ENCODE measurements at places on chromosomes 11 and 22.
A peak's percentile ranks its signal among the peaks of the same experiment; 100 is the strongest.

DNA sequence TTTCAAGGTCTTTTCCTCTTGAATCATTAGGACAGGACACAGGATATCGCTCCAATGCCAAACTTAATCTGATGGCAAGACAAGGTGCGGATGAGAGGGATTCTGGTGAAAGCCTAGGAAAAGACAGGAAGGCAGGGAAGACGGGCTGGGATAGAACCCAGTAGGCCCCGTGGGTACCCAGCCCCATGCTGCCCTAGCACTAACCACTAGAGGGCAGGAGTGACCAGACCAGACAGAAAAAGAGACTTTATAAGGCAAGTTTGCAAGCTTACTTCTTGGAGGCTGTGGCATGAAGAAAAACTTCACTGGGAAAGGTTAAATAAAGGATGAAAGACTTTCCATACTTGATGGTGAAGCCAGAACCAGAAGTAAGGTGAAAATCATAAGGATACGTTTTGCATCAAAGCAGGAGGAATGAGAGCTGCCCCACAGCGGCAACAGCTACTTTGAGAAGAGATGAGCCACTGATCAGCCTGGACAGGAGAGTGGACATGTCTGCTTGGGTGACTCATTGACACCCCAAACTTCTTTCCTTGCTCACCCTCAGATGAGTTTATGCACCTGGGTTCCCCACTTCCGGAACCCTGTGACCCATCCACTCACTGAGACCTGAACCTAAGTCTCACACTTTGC lies 39.8 kb downstream of the SYN3 start:
- peak; percentile 35 for DNase-seq

DNA sequence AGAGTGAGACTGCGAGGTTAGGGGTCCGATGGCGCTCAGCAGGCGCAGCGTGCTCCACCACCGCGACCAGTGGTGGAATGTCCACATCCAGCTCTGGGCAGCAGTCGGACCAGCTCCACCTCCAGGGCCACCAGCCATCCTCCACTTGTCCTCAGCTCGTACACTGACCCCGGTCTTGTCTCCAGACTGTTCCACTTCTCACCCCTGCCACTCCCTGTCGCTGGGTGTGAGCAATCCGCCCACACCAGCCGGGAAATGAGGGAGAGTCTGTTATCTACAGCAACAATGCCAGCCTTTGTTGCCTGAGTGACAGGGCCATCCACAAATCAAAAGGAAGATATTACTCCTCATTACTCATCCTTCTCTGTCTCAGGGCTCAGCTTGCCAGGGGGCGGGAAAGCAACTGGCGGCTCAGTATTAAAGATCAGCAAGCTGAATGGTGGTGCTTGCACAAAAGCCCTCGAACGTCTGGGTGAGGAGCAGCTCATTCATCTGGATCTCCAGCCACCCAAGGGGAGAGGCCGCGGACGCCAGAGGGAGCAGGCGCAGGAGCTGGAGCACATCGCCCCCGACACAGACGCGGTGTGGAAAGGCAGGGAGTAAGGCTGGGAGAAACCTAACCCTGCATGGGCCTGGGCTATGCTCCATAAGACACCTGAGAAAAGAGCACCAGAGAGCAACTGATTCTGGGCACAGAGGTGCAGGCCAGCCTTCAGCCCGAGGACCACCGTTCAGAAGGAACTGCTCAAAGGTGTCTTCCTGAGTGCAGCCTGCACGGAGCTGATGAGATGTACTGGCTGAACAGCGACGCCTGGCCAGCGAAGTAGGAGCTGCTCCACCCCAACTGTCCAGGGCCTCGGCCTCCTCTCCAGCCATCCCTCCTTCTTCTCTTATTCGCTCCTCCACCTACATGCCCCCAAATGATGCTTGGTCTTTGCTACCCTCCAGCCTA lies 21.9 kb downstream of the IGSF9B start:
- DNase-seq = peak; percentile 99

- peak; percentile 4 for DNase-seq
These were observed 113.1 kb downstream of the RBFOX2 start for GRCh38 chr22:35915477-35916013.

- no peak for DNase-seq
These were observed 76.4 kb upstream of the PPARA start for GRCh38 chr22:46073683-46074504.

GRCh38 chr11:112793416-112793815 lies 167.8 kb upstream of the NCAM1 start:
- peak; percentile 13 for DNase-seq

- no peak for DNase-seq
These were observed 265.4 kb upstream of the PLET1 start for GRCh38 chr11:112525844-112526590.

GRCh38 chr11:120098503-120099020 lies 39.4 kb downstream of the TRIM29 start:
- no peak for DNase-seq

DNA sequence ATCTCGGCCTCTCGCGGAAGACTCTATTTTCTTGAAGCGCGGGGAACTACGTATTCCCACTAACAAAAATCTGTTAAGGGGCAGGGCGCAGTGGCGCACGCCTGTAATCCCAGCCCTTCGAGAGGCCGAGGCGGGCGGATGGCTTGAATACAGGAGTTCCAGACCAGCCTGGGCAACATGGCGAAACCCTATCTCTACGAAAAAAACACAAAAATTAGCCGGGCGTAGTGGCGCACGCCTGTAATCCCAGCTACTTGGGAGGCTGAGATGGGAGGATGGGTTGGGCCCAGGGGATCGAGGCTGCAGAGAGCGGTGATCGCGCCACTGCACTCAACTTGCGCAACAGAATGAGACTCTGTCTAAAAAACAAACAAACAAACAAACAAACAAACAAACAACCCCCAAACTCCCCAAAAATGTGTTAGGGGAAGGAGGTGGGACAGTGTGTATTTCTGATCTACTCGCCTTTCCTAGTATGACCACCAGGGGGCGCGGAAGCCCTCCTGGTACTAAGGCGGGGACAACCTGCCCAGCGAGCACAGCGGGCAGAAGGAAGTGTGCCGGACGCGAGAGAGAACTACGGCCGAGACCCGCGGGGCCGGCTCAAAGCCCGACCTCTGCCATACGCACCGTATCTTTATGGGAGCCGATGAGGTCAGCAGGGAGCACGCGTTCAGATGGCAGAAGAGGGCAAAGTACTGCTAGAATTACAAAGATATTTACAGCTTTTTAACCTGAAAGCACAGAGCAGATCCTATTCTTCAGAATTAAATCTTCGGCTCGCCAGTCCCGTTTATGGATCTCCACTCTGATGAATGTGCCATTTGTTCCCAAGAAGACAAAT lies 1.3 kb upstream of the STX3 start:
- peak; percentile 82 for DNase-seq

DNA sequence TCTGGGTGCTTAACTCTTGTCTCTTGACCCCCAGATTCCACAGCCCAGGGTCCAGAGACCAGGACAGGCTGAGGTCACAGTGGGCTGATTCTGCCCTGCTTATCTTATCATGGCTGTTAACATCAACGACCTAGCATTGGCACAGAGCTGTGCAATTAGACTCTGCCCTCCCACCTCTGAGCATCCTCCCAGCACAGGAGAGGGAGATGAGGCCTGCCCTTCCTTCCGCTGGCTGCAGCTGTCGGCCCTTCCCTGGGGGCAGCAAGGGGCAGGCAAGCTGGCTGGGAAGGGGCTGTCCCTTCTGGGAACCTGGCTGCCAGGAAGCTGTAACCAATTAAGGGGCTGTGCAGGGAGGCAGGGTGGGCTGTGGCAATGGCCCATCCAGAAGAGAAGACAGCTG lies 22.5 kb downstream of the LRRC10B start:
- no peak for DNase-seq

- DNase-seq = no peak
These were observed 95.5 kb downstream of the PGR start for GRCh38 chr11:101034076-101034475.

DNA sequence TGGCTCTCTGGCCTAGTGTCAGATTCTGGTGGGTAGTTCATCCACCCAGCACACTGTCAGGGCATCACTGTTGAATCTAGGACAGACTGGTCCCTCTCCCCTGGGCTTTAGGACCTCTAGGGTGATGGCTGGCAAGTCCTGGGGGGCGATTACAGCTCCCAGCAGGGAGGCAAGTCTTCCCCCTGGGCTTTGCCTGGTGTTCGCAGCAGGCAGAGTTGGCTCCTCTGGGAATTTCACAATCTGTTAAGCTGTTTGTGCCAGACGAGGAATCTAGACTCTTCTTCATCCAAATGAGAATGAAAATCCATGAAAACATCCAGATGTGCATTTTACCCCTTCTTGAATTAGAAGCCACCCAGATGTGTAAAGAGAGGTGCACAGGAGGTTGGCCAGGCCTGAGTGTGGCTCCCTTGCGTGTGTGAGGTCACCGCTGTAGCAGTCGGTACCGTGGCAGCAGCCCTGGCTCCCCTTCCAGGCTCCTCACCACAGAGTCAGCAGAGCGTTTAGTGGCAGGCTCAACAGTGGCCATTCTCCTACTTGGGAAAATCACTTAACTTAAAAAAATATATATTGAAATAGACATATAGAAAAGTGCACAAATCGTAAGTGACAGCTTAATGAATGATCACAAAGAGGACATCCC lies 99.9 kb upstream of the TBCEL start:
- no peak for DNase-seq

DNA sequence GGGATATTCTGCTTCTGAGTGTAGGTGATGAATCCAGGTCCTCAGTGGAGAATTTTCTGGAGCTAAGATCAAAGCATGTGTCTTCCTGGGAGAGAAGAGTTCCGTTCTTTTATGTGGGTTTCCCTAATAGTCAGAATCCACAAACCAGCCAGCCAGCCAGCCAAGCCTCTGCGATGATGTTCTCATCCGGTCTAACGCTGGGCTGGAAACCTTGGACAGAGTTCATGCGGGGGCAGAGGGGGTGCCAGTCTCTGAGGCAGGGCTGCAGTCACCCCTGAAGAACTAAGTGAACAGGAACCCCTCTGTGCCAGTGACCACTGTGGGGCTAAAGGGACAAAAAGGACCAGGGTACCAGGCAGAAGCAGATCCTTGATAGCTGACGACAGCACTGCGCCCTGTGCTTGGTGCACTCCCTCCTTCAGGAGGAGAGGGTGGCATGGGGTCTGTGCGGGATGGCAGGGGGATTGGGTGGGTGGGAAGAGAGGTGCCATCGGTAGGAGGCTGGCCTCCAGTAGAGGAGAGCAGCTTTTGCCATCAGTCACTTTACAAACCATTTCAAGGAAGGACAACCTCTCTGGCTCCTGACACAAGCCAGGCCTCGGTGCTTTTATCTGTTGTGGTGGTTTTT lies 27.1 kb downstream of the ADAMTS15 start:
- peak; percentile 94 for DNase-seq

DNA sequence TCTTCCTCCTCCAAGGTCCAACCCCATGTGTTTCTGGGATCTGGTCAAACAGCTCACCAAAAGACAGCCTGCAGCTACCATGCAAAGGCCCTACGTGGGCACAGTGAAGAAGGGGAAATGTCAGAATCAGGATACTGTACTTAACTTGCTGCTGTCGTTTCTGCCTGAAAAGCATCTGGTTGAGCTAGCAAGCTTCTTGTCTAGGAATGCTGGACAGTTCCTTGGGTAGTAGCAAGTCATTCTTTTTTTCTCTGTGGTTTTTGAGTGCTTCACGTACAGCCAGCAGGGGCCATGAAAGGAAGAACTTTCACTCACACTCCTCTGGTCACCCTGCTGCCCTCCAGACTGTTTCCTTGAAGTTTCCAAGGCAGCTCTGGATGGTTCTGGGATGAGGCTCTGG lies 24.7 kb downstream of the RCOR2 start:
- DNase-seq = no peak

DNA sequence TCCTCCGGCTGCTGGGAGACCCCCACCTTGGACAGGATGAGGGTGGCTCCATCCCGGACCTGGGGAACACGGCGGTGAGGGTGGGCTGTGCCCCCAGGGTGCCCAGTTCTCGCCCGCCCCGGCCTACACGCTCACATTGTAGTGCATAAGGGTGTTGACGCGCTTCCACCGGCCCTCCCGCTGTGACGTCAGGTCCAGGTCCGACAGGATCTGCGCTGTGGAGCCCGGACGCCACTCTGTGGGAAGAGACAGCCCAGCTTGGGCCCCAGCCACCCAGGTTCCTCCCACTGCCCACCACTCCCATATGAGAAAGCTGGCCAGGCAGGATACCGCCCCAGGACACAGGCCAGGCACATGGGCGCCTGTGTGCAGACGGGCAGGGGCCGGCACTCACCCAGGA lies 8.3 kb upstream of the MAPK11 start:
- DNase-seq = no peak

DNA sequence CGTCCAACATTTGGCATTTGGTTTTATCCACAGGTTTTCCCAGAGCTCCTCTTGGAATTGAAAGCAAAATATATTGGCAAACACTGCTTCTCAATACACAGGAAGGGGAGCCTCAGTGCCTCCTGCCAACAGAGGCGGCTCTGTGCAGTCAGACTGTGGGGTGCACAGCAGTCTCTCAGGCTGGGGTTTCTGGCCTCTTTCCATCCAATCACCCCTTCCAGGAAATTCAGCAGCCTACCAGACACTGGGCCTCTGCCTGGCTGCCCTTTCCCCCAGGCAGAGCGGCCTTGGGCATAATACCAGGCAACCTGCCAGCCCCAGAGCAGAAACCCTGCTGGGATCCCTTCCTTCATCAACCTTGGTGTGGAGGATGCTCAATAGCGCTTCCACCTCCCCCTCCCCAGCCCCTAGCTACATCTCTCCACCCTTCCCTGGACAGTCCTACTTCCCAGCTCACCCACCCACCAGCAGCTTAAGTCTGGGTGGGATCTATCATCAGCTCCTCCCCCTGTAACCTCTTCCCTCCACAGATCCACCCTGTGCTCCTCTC lies 17.8 kb upstream of the RAPSN start:
- no peak for DNase-seq

- DNase-seq = peak; percentile 71
These were observed 20.6 kb upstream of the PLEKHB1 start for GRCh38 chr11:73625696-73626318.

GRCh38 chr11:41307296-41308080 lies 152.0 kb downstream of the LRRC4C start:
- no peak for DNase-seq

DNA sequence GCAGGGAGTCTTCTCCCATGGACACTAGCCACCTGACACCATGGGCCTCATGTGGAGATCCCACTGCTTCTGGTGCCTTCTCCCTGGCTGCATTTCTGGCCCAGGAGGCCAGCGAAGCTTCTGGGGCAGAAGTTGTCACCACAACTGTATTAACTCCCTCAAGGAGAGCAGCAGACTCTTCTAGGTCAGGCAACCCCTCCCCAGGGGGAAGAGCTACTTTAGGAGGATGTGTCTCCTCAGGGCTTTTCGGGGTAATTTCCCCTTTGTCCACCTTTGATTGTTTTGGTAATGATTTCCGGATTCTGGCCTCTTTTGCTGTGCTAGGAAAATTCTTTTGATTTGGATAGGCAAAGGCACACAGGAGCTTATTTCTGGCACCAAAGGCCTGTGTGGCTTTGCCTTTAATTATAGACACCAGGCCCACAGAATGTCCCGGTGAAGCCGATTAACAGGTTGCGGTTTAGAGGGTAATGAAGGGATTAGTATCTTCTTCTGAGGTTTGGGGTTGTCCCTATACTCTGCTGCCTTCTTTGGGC lies 8.9 kb upstream of the UCP2 start:
- DNase-seq = no peak

DNA sequence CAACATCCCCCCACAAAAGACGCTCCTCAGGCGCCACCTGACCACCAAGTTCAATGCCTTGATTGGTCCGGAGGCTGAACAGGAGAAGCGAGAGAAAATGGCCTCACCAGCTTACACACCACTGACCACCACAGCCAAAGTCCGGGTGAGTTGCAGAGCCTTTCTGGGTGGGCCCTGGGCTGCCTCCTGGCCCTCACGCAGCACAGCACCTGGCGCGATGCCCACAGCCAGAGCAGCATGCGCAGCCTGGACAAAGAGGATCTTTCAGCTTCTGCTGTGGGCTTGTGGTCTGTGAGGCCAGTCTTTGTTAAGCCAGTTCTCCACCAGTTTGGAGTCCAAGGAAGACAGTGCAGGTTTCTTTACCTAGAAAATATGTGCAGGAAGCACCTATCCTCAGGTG lies 21.6 kb downstream of the CYB5R2 start:
- no peak for DNase-seq
